NCI-H187 (cell line): ENCODE measurements at places on chromosomes 4 and X.

DNA sequence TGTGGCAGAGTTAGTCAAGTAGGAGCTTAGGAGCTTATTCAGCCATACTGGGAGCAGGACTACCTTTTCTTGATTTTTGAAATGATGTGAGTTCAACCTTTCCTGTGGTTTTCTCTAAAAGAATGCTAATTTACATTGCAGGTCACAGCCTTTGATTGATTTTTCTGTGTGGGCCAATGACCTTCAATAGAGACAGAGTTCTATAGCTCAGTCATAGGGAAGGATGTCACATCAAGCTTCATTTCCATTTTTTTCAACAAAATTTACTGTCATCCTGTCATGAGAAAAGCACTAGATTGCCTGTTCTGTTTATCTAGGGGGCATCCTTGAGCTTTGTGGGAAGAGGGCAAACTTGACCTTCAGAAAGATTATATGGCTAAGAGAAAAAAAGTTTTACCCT lies 448.7 kb downstream of the MID1IP1 start:
- no peak for DNase-seq

- DNase-seq, result no peak
These were observed 394.9 kb upstream of the BOD1L1 start for GRCh38 chr4:14022456-14022855.

DNA sequence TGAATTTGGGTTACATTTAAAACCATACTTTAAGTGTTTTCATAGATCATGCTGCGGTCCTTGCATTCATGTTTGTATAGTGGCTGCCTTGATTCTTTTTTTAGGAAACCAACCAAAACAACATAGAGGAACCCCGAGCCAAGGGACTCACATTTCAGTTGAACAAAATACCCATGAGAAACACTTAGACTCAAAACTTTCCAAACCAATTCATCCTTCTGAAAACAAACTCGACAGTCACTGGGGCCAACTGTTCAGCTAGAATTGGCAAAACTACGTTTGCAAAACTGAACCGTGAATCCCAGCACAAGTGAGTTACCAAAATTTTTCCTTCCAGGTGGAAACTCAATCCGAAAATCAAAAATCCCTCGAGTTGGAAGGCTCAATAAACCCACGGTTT lies 1.4 kb downstream of the ADGRA3 start:
- no peak for DNase-seq

GRCh38 chr4:102623622-102624021 lies 122.5 kb downstream of the NFKB1 start:
- no peak for DNase-seq

DNA sequence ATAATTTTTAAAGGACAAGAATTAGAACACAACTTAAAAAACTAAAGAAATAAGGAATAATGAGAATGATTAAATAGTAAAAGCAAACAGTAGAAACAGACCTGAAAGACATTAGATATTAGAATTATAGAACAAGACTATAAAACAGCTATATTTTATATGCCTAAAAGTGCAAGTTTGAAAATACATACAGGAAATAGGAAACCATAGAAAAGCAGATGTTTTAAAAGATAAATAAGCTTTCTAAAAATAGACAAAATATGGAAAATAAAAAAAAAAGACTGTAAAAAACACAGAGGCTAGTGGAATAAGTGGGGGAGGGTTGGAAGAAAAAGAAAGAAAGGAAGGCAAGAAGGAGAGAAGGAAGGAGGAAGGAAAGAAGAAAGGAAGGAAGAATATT lies 407.3 kb downstream of the IDS start:
- DNase-seq, result no peak

GRCh38 chrX:72396117-72396516 lies 90.4 kb upstream of the CITED1 start:
- DNase-seq, result no peak

DNA sequence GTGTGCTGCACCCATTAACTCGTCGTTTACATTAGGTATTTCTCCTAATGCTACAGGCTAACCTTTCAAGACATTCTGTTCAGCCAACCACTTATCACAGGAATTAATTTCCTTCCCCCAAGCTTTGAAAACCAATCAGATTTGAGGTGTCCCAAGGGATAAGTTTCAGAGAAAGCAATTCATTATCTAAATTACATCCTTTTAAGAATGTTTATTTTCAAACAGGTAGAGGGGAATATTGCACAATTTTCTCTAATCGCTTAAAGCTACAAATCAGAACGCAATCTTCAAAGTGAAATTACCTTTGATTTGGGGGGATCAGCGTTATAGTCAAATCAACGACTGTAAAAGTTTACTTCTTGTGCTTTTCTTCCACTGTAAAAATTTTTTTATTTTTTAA lies 1.6 kb downstream of the CLOCK start:
- DNase-seq, result no peak

GRCh38 chr4:144710526-144710912 lies 64.6 kb downstream of the HHIP start:
- DNase-seq, result no peak

DNA sequence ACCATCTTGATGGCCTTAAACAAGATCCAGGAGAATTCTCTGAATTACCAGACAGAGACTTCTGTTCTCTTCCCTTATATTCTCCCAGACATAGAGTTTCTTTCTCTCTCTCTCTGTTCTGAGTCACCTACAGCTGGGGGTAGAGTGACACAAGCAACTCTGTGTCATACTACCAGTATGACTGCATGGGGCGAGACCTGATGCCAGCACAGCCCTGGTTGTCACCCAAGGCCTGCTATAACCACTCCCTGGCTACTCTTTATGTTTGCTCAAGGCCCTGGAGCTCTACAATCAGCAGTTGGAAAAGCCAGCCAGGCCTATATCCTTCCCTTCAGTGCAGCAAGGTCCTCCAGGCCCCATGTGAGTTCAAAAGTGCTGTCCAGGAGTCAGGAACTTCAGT lies 114.2 kb upstream of the TENT5D start:
- no peak for DNase-seq

DNA sequence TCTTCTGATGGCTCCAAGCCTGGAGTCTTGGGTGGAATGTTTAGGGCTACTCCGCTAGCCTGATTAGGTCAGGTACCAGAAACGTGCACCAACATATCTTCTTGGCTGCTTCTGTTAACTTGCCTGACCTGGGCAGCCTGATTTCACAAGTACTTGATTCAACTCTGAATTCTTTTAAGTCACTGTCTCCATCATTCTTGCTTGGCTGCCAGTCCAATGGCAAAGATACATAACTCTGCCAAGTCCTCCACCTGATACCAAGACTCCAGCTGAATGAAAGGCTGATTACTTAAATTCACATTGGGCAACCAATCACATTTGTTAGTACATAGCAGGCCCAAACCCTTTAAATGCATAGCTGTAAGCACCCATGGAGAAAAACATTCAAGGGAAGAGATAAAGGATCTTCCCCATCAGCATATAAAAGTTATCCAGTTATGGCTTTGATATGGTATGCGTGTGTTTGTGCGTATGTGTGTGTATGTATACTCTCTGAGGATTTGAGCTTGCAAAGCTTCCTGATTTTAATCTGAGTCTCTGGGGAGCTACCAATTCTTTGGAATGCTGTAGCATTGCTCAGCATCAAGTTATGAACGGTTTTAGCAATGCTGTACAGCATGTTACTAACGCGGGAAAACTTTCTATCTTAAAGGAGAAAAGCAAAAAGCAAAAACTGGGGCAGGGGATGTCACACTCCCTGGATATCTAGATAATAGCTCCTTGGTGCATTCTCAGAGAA lies 917.2 kb downstream of the DMD start:
- DNase-seq, result no peak

GRCh38 chr4:128468123-128468989 lies 180.7 kb upstream of the PGRMC2 start:
- DNase-seq, result no peak

DNA sequence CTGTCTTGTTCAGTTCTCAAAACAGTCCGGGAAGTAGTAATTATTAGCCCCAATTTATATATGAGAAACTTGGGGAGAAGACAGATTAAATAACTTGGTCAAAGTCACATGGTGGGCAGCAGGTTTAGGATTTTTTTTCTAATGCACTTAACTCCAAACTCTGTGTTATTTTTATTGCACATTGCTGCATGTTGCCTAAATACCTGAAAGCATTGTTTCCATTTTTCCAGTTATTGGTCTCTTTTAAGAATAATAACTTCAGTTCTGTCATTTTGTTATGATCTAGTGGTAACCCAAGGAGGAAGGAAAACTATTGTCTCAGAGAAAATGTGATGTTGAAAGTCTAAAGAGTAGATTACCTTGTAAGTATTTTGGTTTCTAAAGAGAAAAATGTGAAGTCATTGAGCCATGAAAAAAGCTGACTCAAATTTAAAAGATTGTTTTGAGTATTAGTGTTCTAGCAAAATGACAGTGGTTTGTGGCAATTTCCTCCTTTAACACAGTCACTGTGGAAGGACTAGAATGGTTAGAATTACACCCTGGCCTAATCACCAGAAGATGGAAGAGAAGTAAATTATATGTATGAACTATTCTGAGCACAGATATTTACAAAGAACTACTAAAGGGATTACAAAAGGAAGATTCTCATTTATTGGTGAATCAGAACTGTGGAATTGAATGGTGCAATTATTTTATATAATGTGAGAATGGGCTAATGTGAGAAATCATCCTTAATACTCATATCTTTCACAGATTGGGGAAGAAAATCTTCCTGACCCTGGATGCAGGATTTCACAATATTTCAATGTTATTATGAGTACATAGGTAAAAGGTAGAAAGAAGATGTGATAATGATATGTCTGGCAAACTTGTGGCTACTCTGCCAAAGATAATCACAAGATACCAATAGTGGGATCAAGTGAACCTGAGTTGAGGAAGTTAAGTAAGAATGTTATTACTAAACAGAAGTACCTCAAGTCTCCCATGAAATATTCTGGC lies 21.7 kb upstream of the CXCL8 start:
- DNase-seq, result no peak

GRCh38 chr4:54403700-54404453 lies 174.8 kb downstream of the PDGFRA start:
- DNase-seq, result no peak

- no peak for DNase-seq
These were observed 30.3 kb downstream of the DAPP1 start for GRCh38 chr4:99846891-99847290.

DNA sequence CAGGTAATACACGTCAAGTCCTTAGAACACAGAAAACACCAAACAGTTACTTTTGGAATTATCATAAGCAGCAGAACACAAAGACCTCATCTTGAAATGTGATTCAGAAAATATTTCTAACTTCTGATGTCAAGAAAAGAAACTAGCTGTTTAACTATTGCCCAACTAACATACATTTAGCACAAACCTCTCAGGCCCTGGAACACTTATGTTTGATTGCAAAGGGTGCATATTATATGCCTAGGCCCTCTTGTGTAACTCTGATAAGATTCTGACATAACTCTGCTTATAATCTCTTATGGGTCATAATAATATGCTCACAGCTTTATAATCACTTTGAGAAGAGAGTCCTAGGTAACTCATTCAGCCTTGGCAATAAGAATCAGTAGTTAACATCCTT lies 62.6 kb downstream of the TBC1D9 start:
- DNase-seq, result no peak

GRCh38 chr4:48017108-48017571 lies 568 bp downstream of the NIPAL1 start:
- no peak for DNase-seq

- no peak for DNase-seq
These were observed 56.2 kb upstream of the RAPGEF2 start for GRCh38 chr4:159046683-159047082.

GRCh38 chr4:83929550-83929949 lies 393.6 kb downstream of the GPAT3 start:
- no peak for DNase-seq

- DNase-seq, result no peak
These were observed 27.7 kb downstream of the CD38 start for GRCh38 chr4:15805583-15806517.

DNA sequence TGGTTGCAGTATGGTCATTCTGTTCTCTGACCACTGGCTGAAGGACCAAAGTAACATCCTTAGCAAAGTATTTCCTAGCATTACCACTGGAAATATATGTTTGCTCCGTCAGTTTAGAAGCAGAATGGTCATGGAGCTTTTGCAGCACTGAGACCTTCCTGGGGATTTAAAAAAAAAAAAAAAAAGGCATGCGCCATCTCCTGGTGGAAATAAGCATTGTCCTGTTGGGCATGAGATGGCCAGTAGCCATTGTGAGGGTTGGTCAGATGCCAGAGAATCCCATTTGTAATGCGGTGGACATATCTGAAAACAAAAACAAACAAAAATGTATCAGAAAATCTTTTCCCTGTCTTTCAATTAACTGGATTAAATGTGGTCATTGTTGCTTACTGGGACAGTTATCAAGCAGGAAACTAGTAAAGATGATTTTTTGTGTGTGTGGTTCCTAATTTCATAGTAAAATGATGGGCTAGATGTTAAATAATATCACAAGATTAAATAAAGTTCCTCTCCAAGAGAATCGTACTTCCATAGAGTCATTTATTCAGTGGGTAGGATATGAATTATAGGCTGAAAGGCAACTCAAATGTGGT lies 139.6 kb downstream of the SOWAHB start:
- DNase-seq, result no peak

GRCh38 chrX:94914235-94914634 lies 1240.2 kb downstream of the FAM133A start:
- DNase-seq, result no peak

GRCh38 chr4:41135801-41136200 lies 78.5 kb downstream of the APBB2 start:
- no peak for DNase-seq

DNA sequence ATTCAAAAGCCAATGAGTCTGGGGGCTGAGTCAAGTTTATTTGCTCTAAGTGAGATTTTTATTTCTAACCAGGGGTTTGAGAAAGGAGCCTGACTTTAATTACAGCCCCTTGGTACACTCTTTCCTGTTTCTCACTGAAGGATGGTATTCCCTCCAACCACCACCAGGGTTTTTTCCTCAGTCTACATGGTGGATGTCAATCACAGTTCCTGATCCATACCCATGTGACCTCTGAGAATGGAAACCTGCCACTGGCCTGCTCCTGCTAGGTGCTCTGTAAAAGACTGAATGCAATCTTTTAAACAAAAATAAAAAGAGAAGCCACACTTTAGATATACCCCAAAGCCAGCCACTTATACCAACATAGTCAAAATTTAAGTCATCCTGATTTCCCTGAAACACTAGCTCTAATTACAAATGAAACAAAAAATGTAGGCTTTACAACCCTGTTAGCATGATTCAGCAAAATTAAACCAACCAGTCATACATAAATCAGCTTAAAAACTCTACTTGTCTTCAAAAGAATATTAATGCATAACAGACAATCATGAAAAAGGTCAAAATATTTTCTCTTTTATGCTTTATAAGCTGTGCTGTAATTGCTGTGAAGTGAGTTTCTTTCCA lies 112.1 kb upstream of the NWD2 start:
- DNase-seq, result no peak
